Muscle of leg (tissue), 16 donors: ENCODE measurements at places on chromosomes 2 and 18.

DNA sequence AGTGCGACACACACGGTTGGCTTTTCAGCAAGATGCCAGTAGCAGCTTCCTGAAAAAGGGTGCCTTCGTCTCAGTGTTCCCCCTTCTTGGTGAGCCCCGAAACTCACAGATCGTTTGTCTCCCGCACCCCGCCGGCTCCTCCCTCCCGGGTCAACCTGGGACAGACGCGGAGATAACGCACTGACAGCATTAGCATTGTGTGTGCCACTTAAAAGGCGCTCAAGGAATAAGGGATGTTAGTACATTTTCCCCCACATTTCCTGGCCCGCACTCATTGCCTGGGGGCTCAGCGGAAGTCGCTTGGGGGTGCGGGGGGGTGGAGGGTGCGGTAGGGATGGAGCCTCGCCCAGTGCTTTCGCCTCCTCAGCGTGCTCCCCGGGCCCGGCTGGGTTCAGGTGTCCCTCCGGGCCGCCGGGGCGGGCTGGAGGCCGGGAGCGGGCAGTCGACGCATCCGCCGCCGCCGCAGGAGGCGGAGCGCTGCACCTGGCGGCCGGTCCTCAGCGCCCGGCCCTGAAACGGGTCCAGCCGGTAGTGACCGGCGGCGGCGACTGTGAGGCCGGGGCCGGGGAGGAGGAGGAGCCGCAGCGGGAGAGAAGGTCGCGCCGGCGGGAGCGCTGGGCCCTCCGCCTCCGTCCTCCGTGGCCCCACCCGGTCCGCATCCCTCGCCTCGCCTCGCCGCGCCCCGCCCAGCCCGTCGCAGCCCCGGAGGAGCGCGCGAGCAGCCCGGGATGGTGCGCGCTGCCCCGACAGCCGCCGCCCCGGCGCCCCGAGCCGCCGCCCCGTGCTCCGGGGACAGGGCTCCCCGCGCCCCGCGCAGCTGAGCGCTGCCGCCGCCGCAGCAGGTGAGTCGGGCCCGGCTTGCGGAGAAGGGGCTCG is at the start of gene MFSD6:
Gene MFSD6 (plus strand): TSS at position 694 of the 876 bp plus-strand sequence. CDS start 27,675 bp downstream, outside the sequence.
- peak; percentile 47 for DNase-seq

DNA sequence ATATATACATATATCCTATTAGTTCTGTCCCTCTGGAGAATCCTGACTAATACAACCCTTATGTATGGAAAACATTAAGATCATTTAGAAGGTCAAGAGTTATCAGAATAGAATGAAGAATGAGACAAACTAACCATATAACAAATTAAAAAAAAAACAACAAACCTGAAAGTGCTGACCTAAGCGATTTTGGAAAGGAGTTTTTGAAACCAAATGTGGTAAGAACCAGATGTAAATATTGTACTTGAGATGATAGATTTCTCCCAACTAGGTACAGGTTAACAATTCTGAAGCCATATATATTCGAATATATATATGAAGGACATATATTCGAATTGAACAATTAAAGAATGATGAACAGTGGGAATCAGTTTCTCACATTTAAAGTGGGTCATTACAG is 917.8 kb upstream of the SLC39A10 start:
- DNase-seq = no peak

DNA sequence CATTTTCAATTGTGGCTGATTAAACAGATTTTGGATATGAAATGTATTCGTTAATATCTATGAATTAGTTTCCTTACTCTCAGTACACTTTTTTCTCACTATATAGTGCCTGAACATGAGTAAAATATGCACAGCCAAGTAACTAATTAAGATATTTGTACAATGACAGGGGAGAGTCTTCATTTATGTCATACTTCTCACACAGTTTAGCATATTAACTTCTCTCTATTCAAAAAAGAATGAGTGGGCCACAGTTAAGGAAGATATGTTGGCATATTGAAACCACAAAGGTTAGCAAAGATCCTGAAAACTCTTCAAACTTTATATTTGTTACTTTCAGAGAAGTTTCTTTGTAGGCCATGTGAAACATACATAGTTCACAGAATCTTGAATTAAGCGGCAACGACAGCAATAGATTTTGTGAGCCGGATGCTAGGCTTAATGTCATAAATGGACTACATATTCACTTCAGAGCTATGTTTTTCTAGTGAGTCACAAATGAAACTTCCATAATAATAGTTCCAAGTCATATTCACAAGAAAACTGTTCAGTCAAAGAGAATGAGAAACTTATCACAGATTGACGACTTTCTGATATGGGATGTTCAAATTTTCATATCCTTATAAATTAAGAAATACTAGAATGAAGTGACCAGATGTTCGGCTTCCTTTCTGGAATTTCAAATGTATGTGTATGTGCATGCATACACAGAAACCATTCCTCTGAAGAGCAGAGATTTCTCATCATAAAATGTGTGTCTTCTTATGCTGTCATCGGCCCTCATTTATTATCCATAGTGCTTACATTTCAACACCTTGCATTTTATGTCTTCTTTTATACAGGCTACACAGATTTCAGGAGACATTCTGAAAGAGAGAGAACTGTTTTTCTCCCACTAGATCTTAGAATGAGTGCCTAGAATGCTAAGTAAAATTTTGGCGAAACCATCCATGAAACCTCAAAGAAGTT is 584.0 kb downstream of the SATB2 start:
- no peak for DNase-seq

DNA sequence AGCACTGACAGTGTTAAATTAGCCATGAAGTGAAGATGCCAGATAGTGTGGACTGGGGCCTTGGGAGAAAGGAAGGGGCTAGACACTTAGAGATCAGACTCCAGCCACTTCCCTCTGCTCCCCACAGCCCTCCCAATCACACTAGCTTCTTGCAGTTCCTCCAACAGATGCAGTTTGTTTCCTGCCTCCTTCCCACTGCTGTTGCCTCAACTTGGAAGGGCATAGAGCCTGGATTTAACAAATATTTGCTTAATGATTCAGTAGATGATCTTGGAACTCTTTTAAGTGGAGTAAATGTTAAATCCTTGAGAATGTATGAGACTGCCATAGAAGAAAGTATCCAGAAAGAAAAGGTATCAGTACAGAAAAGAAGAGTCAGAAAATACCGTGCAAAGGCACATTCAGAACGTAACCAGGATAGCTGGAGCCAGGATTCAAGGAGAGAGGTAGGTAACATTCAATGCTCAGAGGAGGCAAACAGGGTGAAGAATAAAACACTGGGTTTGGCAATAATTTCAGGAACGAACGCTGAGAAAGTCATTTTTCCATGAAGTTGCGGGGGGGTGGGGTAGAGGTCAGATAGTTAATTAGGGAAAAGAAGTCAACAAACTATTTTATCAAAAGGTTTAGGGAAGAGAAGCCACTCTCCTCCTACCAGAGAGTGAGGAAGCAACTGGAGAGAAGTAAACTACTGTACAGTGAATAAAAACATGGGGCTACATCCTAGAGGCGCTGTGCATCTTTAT is 1.3 kb upstream of the BZW1 start:
- DNase-seq = peak; percentile 20

- DNase-seq = no peak
These were observed 101.6 kb downstream of the BCL2L11 start for GRCh38 chr2:111222204-111222866.

GRCh38 chr18:25005541-25006403 is 346.2 kb downstream of the ZNF521 start:
- peak; percentile 92 for DNase-seq

DNA sequence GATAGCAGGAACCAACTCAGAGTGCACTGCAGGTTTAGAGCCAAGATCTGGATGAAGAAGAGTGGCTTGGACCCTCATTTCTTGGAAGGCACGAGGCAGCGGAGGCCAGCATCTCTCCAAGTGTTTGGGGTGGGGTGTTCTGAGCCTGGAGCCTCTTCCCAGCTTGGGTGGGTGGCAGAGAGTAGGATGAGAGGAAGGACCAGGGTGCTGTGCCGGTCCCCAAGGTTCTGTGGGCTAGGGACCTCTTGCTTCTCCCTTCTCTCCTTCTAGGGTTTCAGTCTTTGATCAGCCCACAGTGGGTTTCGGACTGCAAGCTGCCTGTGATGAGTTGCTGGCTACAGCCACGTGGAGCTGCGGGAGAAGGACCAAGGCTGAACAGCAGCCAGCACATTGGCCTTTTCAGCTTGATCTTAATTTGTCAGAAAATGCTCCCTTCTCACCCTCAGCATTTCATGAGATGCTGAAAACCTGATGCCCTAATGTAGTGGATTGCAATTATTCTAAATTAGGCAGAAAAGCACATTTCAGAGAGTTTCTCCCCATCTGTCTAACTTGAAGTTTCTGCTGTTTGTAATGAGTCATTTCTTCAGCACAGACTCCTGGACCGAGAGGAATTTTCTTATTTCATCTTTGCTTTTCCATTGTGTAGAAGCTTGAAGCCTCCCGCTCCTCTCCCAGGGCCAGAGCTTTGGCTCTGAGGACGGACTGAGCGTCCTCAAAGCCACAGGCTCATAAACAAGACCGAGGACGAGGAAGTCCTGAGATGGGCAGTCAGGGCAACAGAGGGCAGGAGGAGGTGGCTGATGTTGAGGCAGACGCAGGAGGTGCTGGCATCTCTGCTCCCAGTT is 99.1 kb upstream of the HDAC4 start:
- DNase-seq = peak; percentile 78

GRCh38 chr2:100888601-100889000 is 68.7 kb downstream of the NPAS2 start:
- no peak for DNase-seq

GRCh38 chr18:54856105-54856646 is 27.9 kb downstream of the RAB27B start:
- DNase-seq = no peak

GRCh38 chr2:237757616-237758015 is 41.0 kb upstream of the RBM44 start:
- no peak for DNase-seq

- peak; percentile 26 for DNase-seq
These were observed 564.7 kb upstream of the PIK3C3 start for GRCh38 chr18:41390309-41390708.

DNA sequence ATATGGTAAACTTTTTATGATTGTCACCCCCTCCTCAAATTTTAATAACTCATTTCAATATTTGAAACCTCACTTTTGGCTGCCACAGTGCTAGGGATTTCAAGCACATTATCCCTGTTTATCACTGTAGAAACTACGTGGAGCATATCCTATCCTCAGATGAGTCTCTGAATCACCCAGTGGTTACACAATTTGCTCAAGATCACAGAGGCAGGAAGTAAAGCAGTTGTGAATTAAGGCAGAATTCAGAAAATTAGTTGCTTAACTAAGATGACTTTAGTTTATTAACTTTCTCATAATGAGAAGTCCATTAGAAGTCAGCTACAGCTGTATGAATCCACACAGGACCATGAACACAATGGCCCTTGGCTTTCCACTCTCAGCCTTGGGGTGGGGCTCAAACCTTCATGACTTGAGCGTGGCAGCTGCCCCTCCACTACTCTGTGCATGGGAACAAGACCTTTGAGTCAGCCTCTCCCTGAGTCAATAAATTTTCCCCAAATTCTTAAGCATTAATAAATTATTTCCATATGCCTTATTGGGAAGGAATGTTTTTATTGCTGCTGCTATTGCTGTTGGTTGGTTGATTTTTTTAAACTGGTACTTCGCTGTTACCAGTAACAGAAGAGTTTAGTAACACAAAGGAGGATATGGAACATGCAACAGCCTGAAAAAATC is 369.0 kb downstream of the CBLN2 start:
- no peak for DNase-seq

DNA sequence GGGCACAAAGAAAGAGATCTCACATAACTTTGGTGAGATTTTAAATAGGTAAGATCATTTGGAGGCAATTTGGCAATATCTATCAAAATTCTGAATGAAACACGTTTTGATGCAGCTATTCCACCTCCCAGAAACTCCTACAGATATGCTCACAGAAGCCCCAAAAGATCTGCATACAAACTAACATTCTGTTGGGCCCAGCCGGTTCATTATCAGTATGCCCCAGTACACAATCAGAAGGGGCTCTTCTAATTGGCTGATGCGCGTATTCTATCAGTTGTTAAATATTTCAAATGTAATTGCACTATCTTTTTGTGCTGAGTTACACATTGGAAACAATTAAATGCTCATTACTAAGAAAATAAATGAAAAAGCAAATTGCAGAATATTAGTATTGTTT is 7.1 kb upstream of the TGIF1 start:
- no peak for DNase-seq

DNA sequence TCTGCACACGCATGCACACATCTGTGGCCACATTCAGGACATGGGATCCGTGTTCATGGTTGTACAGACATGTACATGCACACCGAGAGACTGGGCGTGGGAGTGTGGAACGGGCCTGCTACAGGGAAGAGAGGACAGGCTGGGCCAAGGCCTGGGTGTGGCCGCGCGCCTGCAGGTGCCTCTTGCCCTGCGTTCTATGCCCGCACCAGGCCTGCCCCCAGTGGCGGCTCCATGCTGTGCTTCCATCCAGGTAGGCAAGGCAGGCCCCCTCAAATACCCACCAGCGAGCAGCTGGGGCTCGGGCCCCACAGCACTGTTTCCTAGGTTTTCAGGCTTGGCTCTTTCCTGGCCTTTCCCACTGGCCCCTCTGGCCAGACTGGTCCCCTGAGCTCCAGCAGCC is 15.5 kb upstream of the PTMA start:
- no peak for DNase-seq

DNA sequence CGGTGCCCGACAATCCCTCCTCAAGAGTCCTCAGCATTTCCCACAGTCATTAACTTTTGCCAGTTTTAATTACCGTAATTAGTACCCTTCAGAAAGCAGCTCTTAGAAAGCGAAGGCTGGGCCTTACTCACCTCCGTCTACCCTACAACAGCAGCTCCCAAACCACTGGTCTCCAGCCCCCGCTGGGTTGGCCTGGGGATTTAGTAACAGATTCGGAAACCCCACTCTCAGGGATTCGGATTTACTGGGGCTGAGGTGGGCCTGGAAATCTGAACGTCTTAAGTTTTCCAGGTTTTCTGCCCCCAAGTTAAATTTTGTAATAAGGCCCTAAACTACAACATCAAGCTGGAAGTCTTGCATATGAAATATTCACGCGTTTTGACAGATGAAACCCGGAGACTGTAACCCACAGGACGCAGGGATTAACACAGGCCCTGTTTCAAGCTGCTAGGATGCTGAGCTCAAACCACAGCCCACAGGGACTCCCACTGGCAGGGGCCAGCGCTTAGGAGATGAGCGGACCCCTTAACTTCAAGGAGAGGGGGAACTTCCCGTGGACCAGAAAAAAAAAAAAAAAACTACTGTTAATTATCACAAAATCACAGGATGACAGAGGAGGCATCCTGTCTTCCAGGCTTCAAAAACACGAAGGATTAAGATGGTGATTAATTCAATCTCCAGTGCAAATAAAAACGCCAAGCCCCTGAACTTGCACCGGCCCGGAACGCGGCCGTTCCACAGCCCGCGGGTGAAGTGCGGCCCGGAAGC is 985 bp downstream of the ILKAP start:
- peak; percentile 37 for DNase-seq

DNA sequence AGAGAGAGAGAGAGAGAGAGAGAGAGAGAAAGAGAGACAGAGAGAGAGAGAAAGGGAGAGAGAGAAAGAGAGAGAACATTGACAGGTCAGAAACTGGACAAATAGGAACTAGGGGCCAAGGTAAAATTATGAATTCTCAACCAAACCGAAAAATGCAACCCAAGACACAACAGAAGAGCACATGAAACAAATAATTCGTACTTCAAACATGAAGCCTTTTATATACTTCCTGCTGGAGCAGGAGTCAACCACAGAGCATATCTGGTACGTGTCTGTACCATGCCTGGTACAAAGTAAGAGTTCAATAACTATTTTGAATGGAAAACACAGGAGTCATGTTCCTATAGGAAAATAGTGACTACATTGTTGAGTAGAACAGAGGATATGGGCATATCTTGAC is 6.5 kb upstream of the VPS54 start:
- DNase-seq = no peak
